Activated T-helper 17 cell treated with anti-CD3 and anti-CD28 coated beads, Interleukin-2, amount 50 U/mL, for 72 hours (primary cell): ENCODE measurements at places on chromosomes 2 and 18. TPM values are rescaled to one million over a fixed set of nuclear protein-coding genes. Genes with fewer than 3 reads are reported as not detected.

The LONRF2 gene
- 0.16 TPM for total RNA-seq

The RAB11FIP5 gene
- total RNA-seq, result 15.5 TPM

The LRRC30 gene
- total RNA-seq, result not detected

The COLEC12 gene
- total RNA-seq, result not detected

The FBXO41 gene
- 36.3 TPM for total RNA-seq

The LAMA1 gene
- not detected for total RNA-seq

GRCh38 chr2:32061430-32061829 is 1.9 kb upstream of the SPAST start:
- ATAC-seq, result no peak

GRCh38 chr18:79509536-79509930 is 113.8 kb downstream of the NFATC1 start:
- no peak for ATAC-seq

GRCh38 chr2:42961385-42961811 is 169.0 kb upstream of the HAAO start:
- no peak for ATAC-seq

- ATAC-seq, result no peak
These were observed 192.4 kb downstream of the RDH14 start for GRCh38 chr2:18368008-18368407.

DNA sequence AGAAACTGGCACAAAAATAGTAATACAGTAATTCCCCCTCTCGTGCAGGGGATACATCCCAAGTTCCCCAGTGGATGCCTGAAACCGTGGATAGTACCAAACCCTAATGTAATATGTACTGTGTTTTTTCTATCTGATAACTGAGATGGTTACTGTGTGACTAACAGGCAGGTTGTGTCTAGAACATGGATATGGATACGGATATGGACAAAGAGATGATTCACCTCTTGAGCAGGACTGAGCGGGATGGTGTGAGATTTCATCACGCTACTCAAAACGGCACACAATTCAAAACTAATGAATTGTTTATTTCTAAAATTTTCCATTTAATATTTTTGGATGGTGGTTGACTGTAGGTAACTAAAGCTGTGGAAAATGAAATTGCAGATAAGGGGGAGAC is 3.4 kb downstream of the MBD1 start:
- no peak for ATAC-seq

DNA sequence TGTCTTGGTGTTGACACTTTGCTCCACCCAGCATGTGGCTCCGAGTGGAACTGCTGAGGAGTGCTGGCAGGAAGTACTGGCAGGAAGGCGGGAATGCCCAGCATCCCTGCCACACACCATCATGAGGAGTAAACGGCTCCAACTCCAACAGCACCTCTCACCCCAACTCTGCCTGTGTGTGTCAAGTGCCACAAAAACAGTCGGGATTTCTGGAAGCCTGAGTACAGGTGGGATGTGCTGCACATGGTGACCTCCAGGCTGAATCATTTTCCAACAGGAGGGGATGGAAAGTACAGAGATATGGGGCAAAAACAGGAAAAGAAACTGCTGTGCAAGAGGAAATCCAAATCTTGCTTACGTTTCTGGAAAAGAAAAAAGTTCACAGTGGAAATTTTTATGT is 53.6 kb downstream of the PARD6G start:
- ATAC-seq, result no peak

The ABCB11 gene
- not detected for total RNA-seq
